ENCODE measurements at places on chromosomes 2 and 18. TPM values are rescaled to one million over a fixed set of nuclear protein-coding genes. Genes with fewer than 3 reads are reported as not detected.

GRCh38 chr2:161107265-161107664, 53.0 kb upstream of the TANK start:
- no peak for DNase-seq

GRCh38 chr2:22737144-22737543, 647.8 kb upstream of the KLHL29 start:
- DNase-seq: no peak

DNA sequence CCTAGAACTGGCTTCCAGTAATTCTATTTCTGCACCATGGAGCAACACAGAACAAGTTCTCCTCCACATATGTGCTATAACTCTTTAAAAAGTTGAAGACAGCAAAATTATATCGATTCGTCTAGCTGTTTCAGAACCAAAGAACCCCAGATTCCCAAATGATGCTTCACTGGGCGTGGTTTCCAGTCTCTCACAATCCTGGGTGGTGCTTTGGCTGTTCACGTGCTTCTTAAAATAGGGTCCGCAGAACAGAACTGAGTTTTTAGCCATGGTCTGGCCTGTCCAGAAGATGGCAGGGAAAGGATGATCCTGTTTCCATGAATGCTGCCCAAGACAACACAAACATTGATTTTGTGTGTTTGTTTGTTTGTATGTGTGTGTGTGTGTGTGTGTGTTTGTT, 37.6 kb upstream of the PARD3B start:
- no peak for DNase-seq

Gene TEX261
- total RNA-seq: 36.8 TPM

DNA sequence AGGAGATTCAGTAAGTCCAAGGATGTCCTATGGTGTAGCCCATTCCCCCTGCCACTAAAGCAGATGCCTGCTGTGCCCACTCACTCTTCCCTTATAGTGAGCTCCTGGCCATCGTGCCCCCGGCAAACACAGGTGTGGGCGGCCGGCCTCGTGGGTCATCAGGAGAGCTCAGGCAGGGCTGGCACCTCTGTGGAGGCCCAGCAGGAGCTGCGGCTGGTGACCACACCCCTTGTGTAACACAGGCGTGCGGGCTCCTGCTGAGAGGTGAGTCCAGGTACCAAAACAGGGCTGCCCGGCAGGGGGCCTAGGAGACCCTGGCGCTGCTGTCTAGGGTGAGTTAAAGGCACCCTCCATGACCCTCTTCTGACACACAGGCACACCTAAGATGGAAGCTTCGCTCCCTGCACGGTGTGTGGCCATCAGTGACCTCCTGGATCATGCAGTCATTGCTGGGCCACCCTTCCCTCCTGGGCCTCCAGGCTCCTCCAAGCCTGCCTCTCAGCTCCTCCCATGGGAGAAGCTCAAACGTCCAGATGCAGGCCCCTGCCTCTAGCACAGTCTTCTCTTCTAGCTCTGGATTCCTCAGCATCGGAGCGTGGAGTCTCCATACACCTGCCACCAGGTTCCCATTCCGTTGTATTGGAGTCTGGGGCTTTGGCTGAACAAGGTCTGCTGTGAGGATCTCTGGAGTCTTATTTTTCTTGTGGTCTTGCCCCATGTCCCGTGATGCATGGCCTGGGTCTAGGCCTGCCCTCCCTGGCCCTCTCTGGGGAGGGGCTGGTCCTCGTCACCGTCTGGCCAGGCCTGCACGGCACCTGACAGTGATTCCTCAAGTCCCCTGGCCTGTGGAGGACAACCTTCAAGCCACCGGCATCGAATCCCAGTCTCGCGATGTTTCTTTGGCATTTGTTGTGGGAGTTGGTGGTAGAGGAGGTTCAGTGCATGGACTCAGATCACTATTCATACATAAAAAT, 246.9 kb downstream of the ACKR3 start:
- no peak for DNase-seq

- DNase-seq: no peak
These were observed 21.1 kb downstream of the ARHGAP15 start for GRCh38 chr2:143150287-143150686.

Gene BMP10
- total RNA-seq: not detected

- peak; percentile 30 for DNase-seq
These were observed 9.6 kb downstream of the SIX3 start for GRCh38 chr2:44951124-44951523.

GRCh38 chr2:9003366-9003615, 193 bp downstream of the MBOAT2 start:
- no peak for DNase-seq

GRCh38 chr2:226796012-226796839, 3.4 kb downstream of the IRS1 start:
- DNase-seq: peak; percentile 91

Gene TTR
- total RNA-seq: not detected

DNA sequence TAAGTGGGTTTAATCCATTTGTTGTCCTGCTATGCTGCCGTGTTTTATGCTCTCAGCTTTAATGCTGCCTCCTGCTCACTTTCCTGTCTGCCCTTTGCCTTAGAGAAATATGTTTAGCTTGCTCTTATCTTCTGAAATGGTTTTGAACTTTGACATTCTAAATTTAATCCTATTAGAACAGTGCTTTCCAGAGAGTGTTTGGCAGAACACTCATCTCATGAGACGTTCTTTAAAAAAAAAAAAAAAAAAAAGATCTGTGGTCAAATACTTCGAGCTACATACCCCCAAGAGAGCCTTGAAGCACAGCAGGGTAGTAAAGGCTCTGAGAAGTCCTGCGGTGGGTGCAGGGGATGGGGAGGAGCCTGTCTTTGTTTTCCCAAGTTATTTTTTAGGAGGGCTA, 161.3 kb downstream of the SPP2 start:
- no peak for DNase-seq

DNA sequence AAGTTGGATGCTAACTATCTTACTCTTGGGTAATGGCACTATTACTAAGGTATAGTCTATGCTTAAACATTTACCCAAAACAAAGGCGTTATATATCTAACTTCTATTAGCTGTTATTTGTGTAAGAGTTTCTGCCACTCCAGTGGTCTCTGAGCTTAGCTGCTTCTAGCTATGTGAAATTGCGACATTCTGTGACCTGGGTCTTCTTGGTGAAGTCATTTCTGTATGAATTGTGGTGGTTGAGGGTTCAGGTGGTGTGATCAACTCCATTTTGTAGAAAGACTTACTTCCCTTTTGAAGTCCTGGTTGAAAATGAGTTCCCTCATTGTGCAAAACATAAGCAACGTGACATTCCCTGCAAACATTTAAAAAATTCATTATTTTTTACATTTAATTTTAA, 221.6 kb downstream of the PIK3C3 start:
- DNase-seq: no peak

DNA sequence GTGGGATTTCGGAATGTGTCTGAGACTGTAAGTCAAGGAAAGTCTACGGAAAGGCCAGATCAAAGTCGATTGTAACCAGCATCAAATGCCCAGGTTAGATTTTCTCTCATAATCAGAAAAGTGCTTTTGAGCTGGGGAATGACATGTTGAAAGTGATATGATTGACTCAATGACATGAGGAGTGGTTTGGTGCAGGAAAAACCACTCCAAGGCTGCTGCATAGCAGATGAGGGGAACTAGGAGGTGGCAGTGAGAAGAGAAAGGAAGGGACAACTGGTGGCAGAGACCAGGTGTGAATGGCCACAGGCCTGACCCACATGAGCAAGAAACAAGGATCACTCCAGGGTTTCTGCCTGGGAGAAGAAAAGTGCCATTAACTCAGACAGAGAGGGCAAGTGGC, 822 bp downstream of the SLC35F6 start:
- no peak for DNase-seq

DNA sequence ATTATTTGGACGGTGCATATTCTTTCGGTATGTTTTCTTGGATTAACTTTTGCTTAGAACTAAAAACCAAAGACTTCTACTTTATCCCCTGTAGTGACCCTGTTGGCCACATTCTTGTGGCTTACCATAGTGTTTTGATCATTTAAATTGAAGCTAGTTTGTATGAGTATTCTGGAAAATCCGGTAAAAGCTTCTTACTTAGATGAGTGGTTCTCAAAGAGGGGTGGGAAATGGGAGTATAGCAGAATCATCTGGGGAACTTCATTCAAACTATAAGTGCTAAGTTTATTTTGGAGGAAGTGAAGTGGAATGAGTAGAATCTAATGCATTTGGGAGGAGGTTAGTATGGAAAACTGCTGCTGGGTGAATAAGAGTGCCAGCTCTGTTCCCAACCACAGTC, 3.8 kb downstream of the PPP1CB start:
- no peak for DNase-seq

GRCh38 chr2:135773917-135774316, 32.3 kb downstream of the UBXN4 start:
- peak; percentile 88 for DNase-seq

Gene NYAP2
- total RNA-seq: under 0.01 TPM

GRCh38 chr18:26649193-26649543, 100.8 kb upstream of the KCTD1 start:
- no peak for DNase-seq
